ENCODE measurements at places on chromosomes 5 and 9. TPM values are rescaled to one million over a fixed set of nuclear protein-coding genes. Genes with fewer than 3 reads are reported as not detected.

The HTR4 gene
- polyA plus RNA-seq = 0.16 TPM

The N4BP3 gene
- 0.31 TPM for polyA plus RNA-seq

The PCDHGA10 gene
- polyA plus RNA-seq = 2.2 TPM

The ANKRD31 gene
- 0.16 TPM for polyA plus RNA-seq

The NADK2 gene
- 13.5 TPM for polyA plus RNA-seq

The CSF1R gene
- 20.0 TPM for polyA plus RNA-seq

The PCDHA12 gene
- polyA plus RNA-seq = 0.20 TPM

The ARID3C gene
- not detected for polyA plus RNA-seq

The NIPAL4 gene
- polyA plus RNA-seq = 0.08 TPM

The TAF11L5 gene
- not detected for polyA plus RNA-seq

The PCDHA9 gene
- polyA plus RNA-seq = not detected

The IL9 gene
- polyA plus RNA-seq = not detected

The ADRB2 gene
- polyA plus RNA-seq = 0.24 TPM

The ADGRD2 gene
- polyA plus RNA-seq = 0.53 TPM

The CCDC192 gene
- polyA plus RNA-seq = 0.56 TPM

The FGF10 gene
- polyA plus RNA-seq = 1.4 TPM

The HBEGF gene
- polyA plus RNA-seq = 6.2 TPM

The ISL1 gene
- polyA plus RNA-seq = 0.30 TPM

The DNM1 gene
- polyA plus RNA-seq = 44.3 TPM

The TSSK1B gene
- not detected for polyA plus RNA-seq

The CD72 gene
- polyA plus RNA-seq = 1.3 TPM

The LEAP2 gene
- 1.8 TPM for polyA plus RNA-seq

The PCDHGA7 gene
- polyA plus RNA-seq = 0.37 TPM

The ANKRD18B gene
- not detected for polyA plus RNA-seq

The TTC23L gene
- polyA plus RNA-seq = 1.0 TPM

The IL31RA gene
- polyA plus RNA-seq = not detected

The IGIP gene
- 14.8 TPM for polyA plus RNA-seq

The KCNMB1 gene
- polyA plus RNA-seq = 3.2 TPM

The SLC22A4 gene
- 3.7 TPM for polyA plus RNA-seq

The FOXI1 gene
- not detected for polyA plus RNA-seq

The PCDHB8 gene
- 0.03 TPM for polyA plus RNA-seq

The PCDHAC2 gene
- polyA plus RNA-seq = 0.07 TPM

The SAXO1 gene
- not detected for polyA plus RNA-seq

The ALDH7A1 gene
- polyA plus RNA-seq = 110 TPM

The EIF4E1B gene
- 0.24 TPM for polyA plus RNA-seq

The SLC46A2 gene
- polyA plus RNA-seq = 0.09 TPM

The HMCN2 gene
- polyA plus RNA-seq = 25.8 TPM

The PCDHGA12 gene
- 5.6 TPM for polyA plus RNA-seq

The FOXE1 gene
- polyA plus RNA-seq = not detected

The SPATA31A3 gene
- polyA plus RNA-seq = not detected

The STC2 gene
- 0.88 TPM for polyA plus RNA-seq

The FAM200C gene
- 6.2 TPM for polyA plus RNA-seq

The FOXD4 gene
- polyA plus RNA-seq = 1.4 TPM

The CDX1 gene
- 0.17 TPM for polyA plus RNA-seq

The ENC1 gene
- polyA plus RNA-seq = 2.9 TPM

The AGXT2 gene
- polyA plus RNA-seq = not detected

The LARP1 gene
- 30.5 TPM for polyA plus RNA-seq

The DAB2IP gene
- polyA plus RNA-seq = 20.3 TPM

The PCDHGC5 gene
- polyA plus RNA-seq = 0.10 TPM

The NUTM2F gene
- polyA plus RNA-seq = not detected

The ITK gene
- polyA plus RNA-seq = 0.54 TPM

The TNFSF8 gene
- polyA plus RNA-seq = 0.64 TPM

The HEXB gene
- polyA plus RNA-seq = 92.0 TPM

The MARVELD2 gene
- polyA plus RNA-seq = 0.17 TPM

The C5 gene
- polyA plus RNA-seq = 6.2 TPM

Measured in adrenal gland (tissue), 19 donors.